Left renal cortex interstitium (tissue), 4 donors: ENCODE measurements at places on chromosomes 11 and 22. TPM values are rescaled to one million over a fixed set of nuclear protein-coding genes. Genes with fewer than 3 reads are reported as not detected.

DNA sequence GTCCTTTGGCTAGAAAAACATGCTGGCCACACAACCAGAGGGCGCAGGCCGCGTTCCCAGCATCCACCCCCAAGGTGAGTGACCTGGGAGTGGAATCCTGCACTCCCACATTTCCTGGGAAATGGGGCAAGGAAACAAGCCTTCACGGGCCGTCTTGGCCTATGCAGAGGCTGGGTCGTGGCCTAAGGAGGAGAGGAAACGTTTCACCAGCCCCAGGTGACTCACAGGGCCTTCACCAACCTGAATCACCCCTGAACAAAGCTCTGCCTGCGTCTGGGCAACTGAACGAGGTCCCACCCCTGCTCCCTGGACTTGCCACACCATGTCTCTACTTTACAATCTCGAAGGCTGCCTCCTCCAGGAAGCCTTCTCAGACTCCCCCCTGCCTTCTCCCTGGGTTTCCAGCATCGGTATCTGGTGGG lies 13.2 kb downstream of the MYH9 start:
- no peak for DNase-seq

GRCh38 chr11:68263444-68264035 lies 8.2 kb downstream of the C11orf24 start:
- no peak for DNase-seq

DNA sequence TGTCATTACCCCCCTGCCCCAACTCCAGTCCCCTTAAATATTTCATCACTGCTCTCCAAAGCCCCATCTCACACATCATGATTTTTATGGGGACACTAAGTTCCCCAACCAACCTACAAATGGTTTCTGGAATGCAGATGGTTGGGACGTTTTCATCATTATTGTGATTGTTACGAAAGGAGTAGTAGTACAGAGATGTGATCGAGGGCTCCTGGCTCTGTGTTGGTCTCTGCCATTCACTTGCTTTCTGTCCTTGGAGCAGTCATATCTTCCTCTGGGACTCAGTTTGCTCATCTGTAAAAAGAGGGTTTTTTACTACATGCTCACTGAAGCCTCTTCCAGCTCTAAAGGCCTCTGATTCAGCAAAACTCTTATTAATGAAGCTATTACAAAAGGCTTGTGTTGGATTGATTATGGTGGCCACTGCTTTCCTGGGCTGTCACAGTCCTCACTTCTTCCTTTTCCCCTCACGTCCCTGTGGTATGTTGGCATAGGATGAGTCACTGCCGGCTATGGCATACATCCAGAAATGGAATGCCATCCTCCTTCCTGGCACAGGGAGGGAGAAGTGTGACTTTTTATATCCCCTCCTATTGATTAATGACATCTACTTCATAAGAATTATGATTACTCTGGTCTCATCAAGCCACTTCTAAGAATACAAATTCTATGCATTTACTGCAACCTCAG lies 593.7 kb downstream of the METTL15 start:
- no peak for DNase-seq

DNA sequence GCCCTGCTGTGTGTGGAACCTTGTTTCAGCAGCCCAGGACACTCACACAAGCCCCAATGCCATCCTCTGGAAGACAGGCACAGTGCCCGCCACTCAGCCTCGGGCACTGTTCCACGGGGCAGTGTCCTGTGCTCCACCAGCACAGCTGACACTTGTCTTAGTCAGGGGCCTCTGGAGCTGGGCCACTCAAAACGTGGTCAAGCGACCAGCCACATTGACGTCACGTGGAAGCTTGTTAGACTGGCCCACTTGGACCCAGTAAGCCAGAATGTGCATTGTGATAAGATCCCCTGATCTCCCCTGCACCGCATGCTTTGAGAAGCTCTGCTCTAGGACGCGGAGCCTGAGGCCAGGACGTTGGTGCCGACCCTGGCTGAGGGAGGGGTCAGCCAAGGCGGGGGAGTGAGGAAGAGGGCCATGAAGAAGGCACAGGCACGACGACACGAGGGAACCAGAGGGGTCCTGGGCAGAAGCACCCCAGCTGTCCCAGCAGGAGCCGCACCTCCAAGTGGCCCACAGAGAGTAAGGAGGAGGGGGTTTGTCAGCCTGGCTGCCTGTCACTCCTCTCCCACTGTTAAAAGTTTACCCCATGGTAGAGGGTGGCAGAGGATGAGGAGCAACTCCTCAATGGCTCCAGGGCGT lies 64.6 kb downstream of the LINC01488 start:
- no peak for DNase-seq

- DNase-seq, result no peak
Measured at GRCh38 chr11:58043379-58043778, 12.6 kb downstream of the OR6Q1 start.

- no peak for DNase-seq
Measured at GRCh38 chr11:10779086-10779485, 28.0 kb downstream of the CTR9 start.

- no peak for DNase-seq
Measured at GRCh38 chr11:10305964-10306918, 1.4 kb downstream of the ADM start.

DNA sequence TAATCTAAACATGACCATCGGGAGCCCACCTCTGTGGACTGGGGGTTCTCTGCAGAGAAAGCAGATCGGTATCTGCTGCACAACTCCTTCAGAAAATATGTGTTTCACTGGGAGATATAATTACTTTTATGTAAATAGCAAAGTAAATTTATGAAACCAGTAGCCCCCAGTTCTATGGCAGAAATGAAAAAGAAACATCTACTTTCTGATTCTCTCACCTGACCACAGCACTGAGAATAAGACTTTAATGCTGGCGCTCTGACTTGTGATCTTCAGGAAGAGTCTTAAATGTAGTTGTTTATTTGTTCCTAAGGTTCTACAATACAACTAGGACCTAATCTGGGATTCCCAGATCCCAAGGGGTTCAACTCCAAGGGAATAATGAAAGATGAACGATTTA lies 518.0 kb downstream of the DLG2 start:
- no peak for DNase-seq

- DNase-seq, result no peak
Measured at GRCh38 chr11:17790453-17790852, 55.9 kb downstream of the KCNC1 start.

GRCh38 chr22:17842386-17842785 lies 68.1 kb upstream of the BID start:
- no peak for DNase-seq

DNA sequence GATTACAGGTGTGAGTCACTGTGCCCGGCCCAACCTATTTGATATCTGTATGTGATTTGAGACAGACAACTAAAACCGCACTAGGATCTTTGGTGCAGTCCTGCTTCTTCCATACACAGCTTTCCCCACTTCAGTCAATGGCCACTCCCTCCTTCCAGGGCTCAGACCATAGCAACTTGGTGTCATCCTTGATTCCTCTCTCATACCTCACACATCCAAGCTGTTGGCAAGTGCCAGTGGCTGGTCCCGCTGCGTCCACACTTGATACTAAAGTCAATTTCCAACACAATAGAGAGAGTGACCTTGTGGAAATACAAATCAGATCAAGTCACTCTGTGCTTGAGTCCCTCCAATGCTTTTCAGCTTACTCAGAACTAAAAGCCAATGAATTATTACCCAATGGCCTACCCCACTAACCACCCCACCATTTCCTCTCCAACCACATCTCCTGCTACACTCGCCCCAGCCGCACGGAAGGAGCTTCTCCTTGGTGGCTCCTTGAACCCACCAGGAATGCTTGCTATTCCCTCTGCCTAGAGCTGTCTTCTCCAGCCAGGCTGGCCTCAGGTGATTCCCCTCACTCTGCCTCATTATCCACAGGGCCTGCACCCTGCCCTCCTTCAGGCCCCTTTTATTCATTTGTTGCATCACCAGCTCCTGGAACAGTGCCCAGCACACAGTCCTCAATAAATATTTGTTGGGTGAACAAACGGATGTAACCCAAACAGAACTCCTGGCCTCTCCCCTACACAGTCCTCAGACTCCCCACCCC lies 12.9 kb downstream of the ABTB2 start:
- DNase-seq, result no peak

- DNase-seq, result no peak
Measured at GRCh38 chr11:76148941-76149613, 57.2 kb downstream of the WNT11 start.

DNA sequence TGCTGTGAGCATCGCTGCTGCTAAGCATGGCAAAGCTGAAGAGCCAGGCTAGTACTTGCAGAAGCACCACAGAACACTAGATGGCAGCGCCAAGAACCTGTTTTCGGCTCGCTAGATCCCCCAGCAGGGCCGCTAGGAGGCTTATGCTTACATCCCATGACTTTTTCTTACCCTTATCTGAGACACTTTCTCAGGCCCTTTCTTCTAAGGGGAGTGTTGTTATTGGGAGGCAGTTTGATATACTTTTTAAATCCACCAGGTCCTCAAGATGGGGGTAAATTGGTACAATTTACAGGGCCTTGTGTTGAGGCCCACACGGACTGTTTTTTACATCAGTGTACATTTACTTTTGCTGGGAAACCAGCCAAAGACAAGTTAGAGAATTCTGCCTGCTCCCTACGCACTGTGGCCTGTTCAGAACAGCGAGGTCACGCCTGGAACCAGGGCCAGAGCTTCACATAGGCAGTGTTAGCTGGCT lies 4.0 kb downstream of the TRIM6 start:
- DNase-seq, result no peak

- DNase-seq, result no peak
Measured at GRCh38 chr11:57071829-57072228, 83.1 kb downstream of the OR5AK2 start.

DNA sequence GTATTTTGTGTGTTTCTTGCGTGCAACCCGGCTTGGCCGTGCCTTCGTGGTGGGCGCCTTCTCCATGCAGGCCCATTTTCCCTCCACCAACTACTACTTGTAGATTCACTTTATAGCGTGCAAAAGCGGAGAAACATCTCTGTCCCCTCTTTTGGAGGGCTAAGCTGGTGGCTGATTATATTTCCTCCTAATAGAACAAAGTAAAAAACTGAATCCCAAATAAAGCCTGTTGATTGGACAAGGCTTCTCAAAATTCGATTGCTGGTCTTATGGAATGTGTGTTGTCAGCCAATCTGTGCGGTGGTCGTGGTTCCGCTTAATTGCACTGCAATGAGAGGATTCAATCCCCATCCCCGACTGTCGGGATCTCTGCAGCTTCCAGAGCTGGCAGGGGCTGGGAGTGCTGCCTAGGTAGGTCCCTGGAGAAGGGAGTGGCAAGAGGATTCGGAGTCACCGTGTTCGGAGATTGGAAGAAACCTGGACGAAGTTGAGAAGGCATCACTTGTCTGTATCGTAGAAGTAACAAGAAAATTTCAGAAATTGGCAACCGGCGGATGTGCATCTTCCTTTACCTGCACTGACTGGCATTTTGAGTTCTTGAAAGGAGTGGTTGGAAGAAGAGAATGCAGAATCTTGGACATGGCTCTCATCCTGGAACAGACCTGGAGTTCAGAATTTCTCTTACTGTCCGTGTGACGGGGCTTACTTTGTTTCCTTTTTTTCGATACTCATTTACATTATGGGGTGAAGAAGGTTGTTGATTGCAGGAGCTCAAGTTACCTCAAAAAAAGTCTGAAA lies 1.1 kb downstream of the HMGXB4 start:
- peak; percentile 25 for DNase-seq

DNA sequence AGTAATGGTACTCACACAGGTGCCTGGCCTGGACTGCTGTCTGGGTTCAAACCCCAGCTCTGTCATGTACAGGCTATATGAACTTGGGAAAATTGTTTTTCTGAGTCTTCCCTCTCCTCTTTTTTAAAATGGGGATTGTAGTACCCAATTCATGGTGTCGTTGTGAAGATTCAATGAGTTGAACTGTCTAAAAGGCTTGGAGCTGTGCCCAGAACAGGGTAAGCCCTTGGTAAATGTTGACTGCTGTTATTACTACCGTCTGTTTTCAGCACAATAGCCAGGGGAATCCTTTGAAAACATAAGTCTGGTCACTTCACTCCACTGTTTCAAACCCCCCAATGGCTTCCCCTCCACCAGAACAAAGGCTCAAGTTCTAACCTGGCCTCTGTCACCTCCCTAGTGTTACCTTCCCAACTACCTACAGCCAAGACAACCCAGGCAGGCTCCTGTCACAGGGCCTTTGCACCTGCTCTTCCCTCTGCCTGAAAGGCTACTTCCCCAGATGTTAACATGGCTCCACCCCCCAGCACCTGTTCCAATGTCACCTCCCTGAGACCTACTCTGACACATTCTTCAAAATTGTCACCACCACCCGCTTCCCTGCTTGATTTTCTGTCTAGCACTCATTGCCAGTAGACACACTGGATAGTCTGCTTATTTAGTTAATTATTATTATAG lies 152.8 kb downstream of the CHST1 start:
- DNase-seq, result no peak

- DNase-seq, result no peak
Measured at GRCh38 chr11:46801694-46802470, 44.2 kb downstream of the CKAP5 start.

- DNase-seq, result no peak
Measured at GRCh38 chr22:42938976-42939375, 76.0 kb downstream of the PACSIN2 start.

GRCh38 chr11:77467233-77467632 lies 6.7 kb downstream of the PAK1 start:
- DNase-seq, result no peak

- DNase-seq, result no peak
Measured at GRCh38 chr11:27401833-27402316, 38.9 kb upstream of the CCDC34 start.

- no peak for DNase-seq
Measured at GRCh38 chr11:46671958-46672315, 28.5 kb downstream of the ARHGAP1 start.

DNA sequence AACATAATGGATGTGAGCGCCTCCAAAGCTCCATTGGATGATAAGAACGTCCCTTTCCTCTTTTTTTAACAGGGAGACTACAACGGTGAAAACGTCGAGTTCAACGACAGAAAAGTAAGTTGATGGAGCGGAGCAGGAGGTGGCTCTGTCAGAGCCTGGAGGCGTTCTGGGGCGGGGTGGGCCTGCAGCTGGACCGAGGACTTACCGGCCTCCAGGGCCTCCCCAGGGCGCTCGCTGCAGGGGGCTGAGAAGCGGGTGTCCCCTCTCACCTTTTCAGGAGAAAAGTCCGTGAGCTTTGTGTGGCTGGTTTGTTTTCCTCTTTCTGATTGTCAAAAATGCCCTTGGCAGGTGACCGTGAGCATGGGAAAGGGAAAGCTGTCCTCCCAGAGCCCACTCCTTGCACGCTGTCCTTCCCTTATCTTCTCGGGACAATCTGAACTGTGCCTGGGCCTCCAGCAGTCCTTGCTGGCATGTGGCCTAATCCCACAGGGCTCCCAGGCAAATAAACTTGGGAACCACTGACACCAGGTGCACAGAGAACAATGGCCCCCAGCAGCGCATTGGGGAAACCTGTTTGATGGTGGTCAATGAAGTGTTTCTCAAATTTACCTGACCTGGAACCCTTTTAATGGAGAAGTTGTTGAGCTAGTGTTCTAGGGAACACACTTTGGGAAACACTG lies 38.4 kb downstream of the ANO1 start:
- no peak for DNase-seq

Gene KRTAP5-10
- 0.25 TPM for polyA plus RNA-seq

Gene DENND6B
- 10.1 TPM for polyA plus RNA-seq

Gene SAA4
- polyA plus RNA-seq, result not detected

Gene MMP8
- not detected for polyA plus RNA-seq

Gene CDCA5
- polyA plus RNA-seq, result 16.9 TPM

Gene ZNF70
- polyA plus RNA-seq, result 8.4 TPM

Gene MUC6
- 33.0 TPM for polyA plus RNA-seq

Gene RASD2
- polyA plus RNA-seq, result 2.5 TPM

Gene CREB3L1
- 14.5 TPM for polyA plus RNA-seq

Gene CATSPERZ
- not detected for polyA plus RNA-seq

Gene ROBO4
- 20.5 TPM for polyA plus RNA-seq

Gene DUSP18
- 12.1 TPM for polyA plus RNA-seq

Gene OR6T1
- not detected for polyA plus RNA-seq
